ENCODE measurements at places on chromosomes 7 and 10.

DNA sequence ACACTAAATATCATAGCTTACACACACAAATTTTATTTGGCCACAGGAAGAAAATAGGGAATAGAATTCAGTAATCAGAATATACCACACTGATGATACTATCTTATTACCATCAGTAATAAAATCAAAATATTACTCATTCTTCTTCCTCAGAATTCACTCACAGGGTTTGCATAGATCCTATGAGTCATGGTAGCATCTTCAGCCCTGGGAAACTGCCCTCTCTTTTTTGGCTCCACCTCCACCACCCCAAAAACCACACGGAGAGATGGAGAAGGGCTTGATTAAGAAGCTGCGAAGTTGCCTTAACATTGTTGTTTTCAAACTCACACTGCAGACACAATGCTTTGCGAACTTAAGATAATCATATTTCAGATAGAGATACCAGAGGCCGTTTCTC, 154.1 kb upstream of the AHR start:
- no peak for DNase-seq

DNA sequence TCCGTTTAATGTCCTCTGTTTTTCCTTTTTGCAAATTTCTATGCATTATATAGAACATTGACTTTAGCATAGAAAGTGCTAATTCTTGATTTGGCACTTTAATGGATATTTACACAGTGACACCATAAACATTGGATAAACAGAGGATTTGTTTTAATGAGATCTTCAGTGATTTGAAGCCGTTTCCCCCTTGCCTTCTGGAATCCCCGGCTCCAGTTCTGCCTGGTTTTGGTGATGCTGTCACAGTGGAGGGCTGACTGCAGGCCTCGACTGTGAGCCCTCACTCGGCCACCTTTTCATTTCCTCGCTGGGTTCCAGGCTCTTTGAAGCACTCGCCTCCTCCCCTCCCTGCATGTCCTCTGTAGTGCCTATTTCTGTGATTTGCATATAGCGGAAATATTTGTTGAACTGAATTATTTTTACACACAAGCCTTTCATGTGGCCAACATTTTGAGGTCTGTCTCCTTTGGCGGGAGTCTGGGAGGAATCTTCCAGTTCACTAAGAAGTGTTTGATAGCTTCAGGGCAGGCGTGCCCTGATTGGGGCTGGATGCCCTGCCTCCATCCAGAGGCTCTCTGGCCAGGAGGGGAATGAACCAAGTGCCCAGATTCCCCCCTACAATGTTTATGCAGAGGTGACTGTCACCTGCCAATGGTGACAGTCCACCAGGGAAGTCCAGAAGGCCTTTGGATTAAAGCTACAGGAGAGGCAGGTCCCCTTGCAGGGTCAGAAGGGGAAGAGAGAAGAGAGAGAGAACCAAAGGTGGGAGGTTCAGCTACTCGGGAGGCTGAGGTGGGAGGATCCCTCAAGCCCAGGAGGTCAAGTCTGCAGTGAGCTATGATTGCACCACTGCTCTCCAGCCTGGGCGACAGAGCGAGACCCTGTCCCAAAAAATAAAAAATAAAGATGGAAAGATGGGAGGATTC, 67.5 kb downstream of the CUX1 start:
- DNase-seq = peak; percentile 38

GRCh38 chr7:103711413-103711812, 265.4 kb upstream of the SLC26A5 start:
- DNase-seq = no peak

DNA sequence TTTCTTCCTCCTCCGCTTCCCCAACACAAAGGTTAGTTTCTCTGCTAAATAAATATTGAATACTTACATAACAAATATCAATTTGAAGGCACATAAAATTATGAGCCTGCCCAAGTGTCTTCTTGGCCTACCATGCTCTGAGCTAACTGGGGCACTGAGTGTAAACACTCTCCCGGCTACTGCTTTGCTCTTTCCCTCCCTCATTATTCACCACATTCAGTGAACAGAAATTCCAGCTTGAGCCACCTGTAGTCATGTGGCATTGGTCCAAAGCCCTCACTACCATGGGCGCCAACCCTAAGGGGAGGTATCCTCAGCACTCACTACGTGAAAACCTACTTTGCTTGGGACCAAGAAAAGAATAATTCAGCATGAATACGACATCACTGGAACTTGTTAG, 409.0 kb downstream of the KCNMA1 start:
- DNase-seq = no peak

DNA sequence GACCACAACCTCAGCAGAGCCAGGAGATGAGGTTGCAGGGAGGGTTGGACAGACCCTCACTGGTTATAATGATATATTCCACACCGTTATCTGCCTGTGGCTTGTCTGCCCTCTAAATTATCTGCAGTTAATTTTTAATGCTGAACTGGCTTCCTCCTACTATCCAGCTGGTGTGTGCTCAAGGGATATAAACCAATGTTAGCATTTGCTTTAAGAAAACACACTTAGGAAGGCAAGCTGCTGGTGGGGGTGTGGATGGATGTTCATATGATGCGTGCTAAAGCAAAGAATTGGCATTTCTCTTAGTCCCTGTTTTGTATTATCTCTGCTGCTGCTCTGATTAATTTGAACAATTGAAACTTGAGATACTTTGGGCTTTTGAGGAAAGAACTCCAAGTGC, 132.2 kb upstream of the NPVF start:
- no peak for DNase-seq

DNA sequence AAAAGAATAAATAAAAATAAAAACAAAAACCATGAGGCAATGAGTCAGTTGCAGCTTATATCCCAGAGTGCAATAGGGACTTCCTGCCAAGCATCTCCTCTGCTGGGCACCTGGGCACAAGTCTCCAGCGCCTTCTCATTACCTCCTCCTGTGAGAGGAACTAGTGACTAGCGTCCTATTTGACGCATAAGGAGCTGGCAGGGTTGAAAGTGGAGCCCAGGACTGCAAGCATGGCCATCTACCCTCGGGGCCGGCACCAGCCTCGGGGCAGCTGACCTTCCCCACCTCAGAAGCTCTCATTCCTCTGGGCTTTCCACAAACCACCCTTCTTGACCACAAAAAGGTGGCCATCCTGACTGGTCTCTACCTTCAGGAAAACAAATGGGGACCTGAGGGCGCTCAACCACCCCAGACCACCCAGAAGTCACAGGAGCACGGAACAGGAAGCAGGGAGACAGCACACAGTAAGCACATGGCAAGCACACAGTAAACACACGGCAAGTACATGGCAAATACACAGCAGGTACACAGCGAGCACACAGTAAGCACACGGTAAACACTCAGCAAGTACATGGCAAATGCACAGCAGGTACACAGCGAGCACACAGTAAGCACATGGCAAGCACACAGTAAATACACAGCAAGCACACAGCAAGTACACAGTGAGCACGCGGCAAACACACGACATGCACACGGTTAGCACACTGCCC, 19.1 kb downstream of the CTBP2 start:
- no peak for DNase-seq

DNA sequence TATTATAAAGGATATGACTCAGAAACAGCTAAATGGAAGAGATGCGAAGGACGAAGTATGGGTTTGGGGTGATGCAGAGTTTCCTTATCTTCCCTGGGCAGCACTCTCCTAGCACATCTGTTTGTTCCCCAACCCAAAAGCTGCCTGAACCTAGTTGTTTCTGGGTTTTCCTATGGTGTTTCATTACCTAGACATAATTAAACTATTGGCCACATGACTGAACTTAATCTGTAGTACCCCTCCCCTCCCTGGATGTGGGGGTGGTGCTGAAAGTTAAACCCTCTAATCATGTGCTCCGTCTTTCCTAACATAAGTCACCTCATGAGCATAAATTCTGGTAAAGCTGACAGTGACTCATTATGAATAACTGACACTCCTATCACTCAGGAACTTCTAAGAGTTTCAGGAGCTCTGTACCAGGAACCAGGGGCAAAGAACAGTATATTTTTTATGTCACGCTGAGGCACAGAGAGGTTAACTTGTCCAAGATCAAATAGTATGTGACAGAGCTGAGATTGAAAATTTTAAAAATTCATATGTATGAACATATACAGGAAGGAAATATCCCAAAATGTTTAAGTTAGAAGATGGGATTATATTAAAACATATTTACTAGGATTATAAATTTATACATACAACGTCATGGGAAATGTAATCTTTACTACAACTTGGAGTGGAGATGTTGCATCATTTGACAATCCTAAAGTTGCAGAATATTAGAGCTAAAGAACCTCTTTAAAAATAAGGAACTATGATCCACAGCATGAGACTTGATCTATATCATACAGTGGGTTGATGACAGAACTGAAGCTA, 4.8 kb downstream of the STRIP2 start:
- DNase-seq = no peak

GRCh38 chr7:36522453-36523007, 132.9 kb downstream of the ANLN start:
- no peak for DNase-seq

DNA sequence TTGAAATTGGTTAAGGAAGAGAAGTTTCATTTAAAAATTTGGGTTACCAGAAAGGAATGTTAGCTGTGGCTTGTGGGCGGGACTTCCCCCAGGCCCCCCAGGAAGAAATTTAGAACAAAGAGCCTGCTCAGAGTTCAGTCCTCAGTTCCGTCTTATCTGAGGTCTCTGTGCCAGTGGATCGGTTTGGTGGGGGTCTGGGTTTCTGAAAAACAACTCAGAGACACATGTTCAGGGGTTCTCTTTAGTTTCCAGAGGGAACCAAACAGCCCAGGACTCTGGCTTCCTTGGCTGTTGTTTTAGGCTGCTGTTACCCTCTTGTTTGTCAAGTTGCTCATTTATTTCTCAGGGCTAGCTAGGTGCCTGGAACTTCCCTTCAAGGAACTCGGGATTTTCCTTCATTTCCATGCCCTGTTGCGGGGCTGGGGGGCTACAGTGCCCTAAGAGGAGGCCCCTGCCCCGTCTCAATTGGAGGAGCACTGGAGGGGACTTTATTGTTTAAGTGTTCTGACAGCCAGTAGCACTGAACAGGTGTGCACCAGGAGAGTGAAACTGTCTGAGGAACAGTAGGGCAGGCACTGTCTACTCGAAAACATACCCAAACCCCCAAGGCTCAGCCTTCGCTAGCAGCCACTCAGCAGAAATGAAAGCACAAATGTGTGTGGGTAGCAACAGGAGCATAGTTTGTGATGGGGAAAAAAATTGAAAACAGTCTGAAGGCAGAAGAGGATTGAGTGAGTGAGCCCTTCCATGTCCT, 59.9 kb downstream of the ALOX5 start:
- DNase-seq = no peak

GRCh38 chr10:48684463-48684791, 246 bp upstream of the WDFY4 start:
- no peak for DNase-seq

- no peak for DNase-seq
These were observed 99.1 kb downstream of the SND1 start for GRCh38 chr7:127751062-127751461.

GRCh38 chr7:128810473-128810872, 18.7 kb downstream of the CCDC136 start:
- no peak for DNase-seq

DNA sequence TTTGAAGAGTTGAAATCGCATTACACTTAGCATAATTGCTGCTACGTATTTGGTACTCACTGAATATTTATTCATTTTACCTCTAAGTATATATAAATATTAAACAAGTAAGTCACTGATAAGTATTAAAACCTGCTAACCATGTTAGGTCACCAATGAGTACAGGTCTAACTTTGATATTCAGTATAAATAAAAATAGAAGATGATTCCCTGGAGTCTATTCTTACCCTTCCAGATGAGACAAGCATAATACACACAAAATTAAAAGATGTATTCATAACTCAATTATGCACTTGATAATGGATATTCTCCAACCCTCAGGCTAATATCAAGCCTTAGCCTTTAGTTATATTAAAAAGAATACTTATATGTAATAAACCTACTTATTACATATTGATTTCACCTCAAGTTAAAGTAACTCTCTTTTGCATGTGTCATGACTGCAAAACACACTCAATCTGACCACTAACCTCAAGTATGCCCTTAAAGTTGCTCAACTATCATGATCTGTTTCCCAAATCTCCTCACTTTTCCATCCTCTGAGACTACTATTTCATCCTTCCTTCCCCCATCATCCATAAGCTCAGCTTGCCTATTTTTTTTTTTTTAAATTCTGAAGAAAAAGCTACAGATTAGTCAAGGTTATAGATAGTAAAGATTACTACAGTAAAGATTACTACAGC, 46.8 kb downstream of the IPMK start:
- no peak for DNase-seq

- DNase-seq = no peak
These were observed 95.8 kb upstream of the SH2B2 start for GRCh38 chr7:102190776-102191350.

DNA sequence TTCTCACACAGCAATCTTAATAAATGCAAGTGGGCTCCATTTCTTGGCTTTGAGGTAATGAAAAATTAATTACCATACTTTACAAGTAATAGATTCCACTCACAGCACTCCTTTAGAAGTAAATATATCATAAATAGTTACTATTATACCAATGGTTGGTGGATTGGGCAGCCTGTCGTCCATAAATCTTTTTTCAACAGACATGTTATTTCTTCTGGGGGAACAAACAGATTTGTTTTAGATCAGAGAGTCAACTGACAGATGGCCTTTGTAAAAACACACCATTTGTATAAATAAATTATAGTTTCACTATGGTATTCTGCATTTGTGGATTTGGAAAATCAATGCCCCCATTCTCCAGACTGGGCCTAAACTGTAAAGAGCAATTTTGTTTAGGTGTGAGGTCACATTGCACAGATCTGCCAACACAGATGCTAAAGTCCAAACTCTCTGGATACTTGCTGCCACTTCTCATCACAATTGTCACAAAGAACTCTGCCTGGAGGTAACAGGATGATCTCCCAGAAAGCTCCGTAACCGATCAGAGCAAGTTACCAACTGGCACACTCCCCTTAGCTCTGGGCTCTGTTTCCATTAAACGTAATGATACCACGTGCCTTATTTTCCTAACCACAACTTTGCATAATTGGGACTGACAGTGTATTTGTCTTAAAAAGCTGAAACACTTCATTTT, 4.5 kb upstream of the MACROH2A2 start:
- no peak for DNase-seq

- DNase-seq = peak; percentile 43
These were observed 3.3 kb downstream of the MAPK8 start for GRCh38 chr10:48309711-48310226.

- no peak for DNase-seq
These were observed 59.6 kb upstream of the C1GALT1 start for GRCh38 chr7:7122701-7123281.

DNA sequence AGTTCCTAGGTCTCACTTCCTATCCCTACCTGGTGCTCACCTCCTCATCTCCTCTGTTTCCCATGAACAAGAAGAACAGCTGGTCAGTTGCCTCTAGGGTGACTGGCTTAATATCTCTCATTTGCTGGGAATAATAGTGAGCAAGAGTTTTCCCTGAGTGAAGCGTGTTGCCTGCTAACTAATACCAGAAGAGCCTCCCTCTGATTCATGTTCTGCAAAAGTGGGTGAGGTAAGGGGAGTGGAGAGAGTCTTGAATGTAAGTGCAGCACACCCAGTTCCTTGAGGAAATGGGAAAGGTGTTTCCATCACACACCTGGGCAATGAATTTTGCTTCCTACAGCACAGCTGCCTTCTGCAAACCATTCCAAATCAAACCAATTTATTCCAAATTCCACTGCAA, 29.6 kb downstream of the FZD1 start:
- DNase-seq = no peak

All from B cell (primary cell).